ENCODE measurements at places on chromosomes 1 and 21. TPM values are rescaled to one million over a fixed set of nuclear protein-coding genes. Genes with fewer than 3 reads are reported as not detected.

Gene CNR2
- total RNA-seq: not detected

Gene ZNF326
- 57.8 TPM for total RNA-seq

GRCh38 chr1:207992677-207993236, 81.8 kb upstream of the CD34 start:
- no peaks in the 10 kb centered on the region for H3K27me3 ChIP-seq
- no peak overlapping the region for H3K4me3 ChIP-seq
- peaks cover 4% of the 10 kb centered on the region for H3K4me1 ChIP-seq

- DNase-seq: no peak
- H3K27me3 ChIP-seq: peaks cover 2% of the 10 kb centered on the region
- H3K4me1 ChIP-seq: peaks cover 4% of the 10 kb centered on the region
Observed at GRCh38 chr1:15445390-15446122, 7.3 kb downstream of the CTRC start.

DNA sequence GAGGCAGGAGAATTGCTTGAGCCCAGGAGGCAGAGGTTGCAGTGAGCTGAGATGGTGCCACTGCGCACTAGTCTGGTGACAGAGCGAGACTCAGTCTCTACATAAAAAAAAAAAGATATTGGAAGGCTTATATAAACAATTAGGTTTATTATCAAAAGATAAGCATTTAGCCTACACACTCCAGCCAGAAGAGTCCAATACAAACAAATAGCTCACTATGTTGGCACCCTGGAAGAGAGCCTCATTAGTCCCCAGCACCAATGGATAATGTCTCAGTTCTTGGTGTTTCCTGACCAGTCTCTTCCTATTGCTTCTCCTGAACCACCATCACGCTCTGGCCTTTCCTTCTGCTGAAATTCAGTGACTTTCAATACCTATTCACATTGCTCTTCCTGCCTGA, 48.6 kb upstream of the ATP1A1 start:
- DNase-seq: no peak
- H3K36me3 ChIP-seq: no peaks in the 10 kb centered on the region
- H3K27me3 ChIP-seq: peaks cover 2% of the 10 kb centered on the region
- no peaks in the 10 kb centered on the region for H3K4me1 ChIP-seq

DNA sequence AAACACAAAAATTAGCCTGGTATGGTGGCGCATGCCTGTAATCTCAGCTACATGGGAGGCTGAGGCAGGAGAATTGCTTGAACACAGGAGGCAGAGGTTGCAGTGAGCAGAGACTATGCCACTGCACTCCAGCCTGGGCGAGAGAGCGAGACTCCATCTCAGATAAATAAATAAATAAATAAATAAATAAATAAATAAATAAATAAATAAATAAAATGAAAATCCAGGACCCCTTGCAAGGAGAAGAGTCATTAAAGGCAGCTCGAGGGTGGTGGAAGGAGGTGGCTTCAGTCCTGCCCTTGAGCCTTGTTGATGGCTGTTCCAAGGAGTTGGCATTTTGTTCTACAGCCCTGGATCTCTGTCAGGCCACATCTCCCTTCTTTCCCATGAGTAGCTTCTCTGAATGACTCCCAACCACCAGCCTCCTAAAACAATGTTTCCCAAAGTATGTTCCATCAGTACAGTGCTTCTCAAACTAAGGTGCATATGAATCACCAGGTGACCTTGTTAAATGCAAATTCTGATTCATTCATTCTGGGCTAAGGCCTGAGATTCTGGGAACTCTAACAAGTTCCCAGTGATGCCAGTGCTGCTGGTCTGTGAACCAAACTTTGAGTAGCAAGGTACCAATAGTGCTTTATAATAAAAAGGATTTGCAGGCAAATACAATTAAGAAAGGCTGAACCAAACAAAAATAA, 99.0 kb downstream of the KCNN3 start:
- peaks cover 18% of the 10 kb centered on the region for H3K4me1 ChIP-seq
- no peaks in the 10 kb centered on the region for H3K27me3 ChIP-seq
- DNase-seq: no peak
- H3K36me3 ChIP-seq: no peaks in the 10 kb centered on the region
- no peak overlapping the region for H3K27ac ChIP-seq

- H3K4me1 ChIP-seq: peaks cover 13% of the 10 kb centered on the region
- H3K4me3 ChIP-seq: peak overlapping the region; percentile 90
- DNase-seq: no peak
- H3K27me3 ChIP-seq: peaks cover 4% of the 10 kb centered on the region
Observed at GRCh38 chr1:41240781-41241353, 1.2 kb downstream of the SCMH1 start.

DNA sequence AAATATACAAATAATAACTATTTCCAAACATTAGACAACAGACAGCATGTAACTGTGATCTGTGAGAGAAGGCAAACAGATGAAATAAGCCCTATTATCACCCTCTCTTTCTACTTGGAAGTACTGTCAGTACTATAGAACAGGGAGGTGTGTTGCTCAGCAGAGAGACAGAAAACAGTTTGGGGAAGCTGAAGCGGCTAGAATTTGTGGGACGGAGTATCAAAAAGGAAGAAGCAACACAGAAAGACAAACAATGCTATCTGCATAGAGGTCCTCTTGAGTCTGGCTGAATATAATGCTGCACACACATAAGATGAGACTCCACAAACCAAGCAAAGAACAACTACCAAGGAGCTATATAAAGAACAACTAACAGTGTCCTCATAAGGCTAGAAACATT, 59.4 kb downstream of the ZZZ3 start:
- H3K27me3 ChIP-seq: peaks cover 2% of the 10 kb centered on the region
- H3K36me3 ChIP-seq: peaks cover 11% of the 10 kb centered on the region

- no peak overlapping the region for H3K4me3 ChIP-seq
- H3K36me3 ChIP-seq: no peaks in the 10 kb centered on the region
- DNase-seq: no peak
- H3K4me1 ChIP-seq: no peaks in the 10 kb centered on the region
- no peak overlapping the region for H3K27ac ChIP-seq
- H3K27me3 ChIP-seq: peaks cover 2% of the 10 kb centered on the region
Observed at GRCh38 chr1:45037456-45037855, 25.4 kb downstream of the UROD start.

DNA sequence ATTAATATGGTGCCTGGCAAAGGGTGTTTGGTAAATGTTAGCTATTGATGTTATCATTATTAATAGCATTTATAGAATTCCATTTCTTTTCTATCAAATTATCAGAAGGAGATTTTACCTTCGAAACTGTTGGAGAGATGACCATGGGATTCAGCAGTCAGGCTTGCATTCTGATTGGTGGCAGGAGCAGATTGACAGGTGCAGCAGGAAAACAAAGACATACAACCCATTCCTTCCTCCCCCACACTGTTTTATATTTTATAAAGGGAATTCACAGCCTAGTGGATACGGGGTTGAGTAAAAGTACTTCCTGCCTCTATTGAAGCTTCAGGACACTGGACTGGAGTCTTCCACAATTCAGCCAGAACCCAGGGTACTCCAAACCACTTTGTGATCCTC, 55.1 kb upstream of the SYT14 start:
- no peak overlapping the region for H3K27ac ChIP-seq
- H3K36me3 ChIP-seq: peaks cover 8% of the 10 kb centered on the region
- H3K4me1 ChIP-seq: peaks cover 43% of the 10 kb centered on the region
- DNase-seq: no peak
- no peak overlapping the region for H3K4me3 ChIP-seq

DNA sequence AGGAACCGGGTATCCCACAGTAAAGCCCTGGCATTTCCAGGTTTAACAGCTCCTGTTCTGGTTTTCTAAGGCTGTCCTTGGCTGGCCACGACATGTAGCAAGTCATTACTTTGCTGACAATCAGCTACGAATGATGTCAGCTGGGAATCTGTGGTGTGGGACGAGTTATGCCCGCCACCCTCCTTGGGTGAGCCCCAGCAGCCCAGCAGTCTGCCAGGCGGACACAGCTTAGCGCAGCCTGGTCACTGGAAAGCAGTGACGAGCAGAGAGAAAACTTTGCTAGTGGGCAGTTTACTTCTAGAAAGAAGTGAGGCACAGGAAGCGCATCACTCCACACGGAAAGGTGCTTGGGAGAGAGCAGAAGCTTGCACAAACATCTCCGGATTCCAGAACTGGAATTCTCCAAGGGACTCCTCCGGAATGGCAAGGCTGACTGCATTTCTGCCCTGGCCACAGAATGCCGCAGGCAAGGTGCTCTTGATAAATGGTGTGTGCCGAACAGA, 15.5 kb upstream of the ZNF436 start:
- no peak for DNase-seq
- H3K27me3 ChIP-seq: peaks cover 19% of the 10 kb centered on the region
- H3K36me3 ChIP-seq: no peaks in the 10 kb centered on the region

DNA sequence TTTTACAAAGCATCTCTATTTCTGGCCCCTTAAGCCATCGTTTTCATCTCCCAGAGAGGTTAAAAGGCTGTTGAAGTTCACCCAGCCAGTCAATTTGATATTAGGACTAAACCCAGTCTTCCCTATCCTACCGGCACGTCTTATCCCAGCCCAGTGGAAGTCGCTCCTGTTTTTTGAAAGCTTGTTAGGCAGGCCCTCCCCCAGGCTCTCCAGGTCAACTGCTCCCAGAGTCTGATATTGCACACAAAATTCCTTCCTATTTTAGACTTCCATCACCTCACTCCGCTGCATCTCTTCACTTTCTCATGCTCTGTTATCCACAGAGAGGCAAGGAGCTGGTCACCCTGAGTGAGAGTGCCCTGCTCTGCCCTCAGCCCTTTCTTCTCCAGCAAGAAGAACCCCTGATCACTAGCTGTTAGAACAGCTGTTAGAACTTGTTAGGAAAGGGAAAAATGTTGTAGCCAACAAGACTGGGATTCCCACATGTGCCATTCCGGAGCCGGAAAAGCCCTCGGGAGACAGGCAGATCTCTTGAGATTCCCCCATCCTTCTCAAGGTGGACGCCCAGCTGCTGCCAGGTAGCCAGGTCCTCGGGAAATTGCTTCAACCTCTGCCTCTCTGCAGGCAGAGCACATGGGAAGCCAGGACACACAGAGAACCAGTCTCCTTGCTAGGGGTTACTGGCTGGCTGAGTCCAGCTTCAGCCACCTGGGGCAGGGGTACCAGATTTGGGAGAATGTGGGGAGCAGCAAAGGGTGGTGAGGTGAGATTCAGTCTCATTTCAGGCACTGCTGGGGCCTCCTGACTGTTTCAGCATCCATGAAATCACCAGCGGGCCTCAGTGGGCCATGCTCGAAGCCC, 25.7 kb downstream of the PLXNA2 start:
- H3K27ac ChIP-seq: no peak overlapping the region
- peaks cover 34% of the 10 kb centered on the region for H3K4me1 ChIP-seq
- DNase-seq: no peak
- peaks cover 15% of the 10 kb centered on the region for H3K36me3 ChIP-seq
- no peak overlapping the region for H3K4me3 ChIP-seq

- no peaks in the 10 kb centered on the region for H3K36me3 ChIP-seq
- no peak for DNase-seq
- no peak overlapping the region for H3K27ac ChIP-seq
- H3K4me3 ChIP-seq: no peak overlapping the region
Observed at GRCh38 chr1:24898909-24899439, 31.1 kb downstream of the RUNX3 start.

DNA sequence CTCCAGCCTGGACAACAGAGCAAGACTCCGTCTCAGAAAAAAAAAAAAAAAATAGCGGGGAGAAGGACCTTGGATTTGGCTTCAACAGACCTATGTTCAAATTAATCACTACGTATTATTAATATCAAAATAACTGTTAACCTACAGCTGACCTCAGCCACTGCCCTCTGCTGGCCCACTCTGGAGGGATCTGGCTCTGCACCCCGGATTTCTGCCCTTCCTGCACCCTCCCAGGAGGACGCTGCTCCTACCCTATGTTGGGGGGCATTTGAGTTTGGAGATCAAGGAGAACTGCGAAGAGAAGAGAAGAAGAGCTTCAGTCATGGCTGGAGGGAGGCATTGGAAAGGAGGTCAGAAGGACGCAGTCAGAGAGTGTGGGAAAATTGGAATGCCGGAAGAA, 96.7 kb downstream of the PSMG1 start:
- no peaks in the 10 kb centered on the region for H3K4me1 ChIP-seq
- H3K27me3 ChIP-seq: peaks cover 9% of the 10 kb centered on the region
- no peak for DNase-seq
- H3K36me3 ChIP-seq: peaks cover 6% of the 10 kb centered on the region
- no peak overlapping the region for H3K4me3 ChIP-seq

- H3K36me3 ChIP-seq: no peaks in the 10 kb centered on the region
- H3K27ac ChIP-seq: no peak overlapping the region
- H3K4me3 ChIP-seq: no peak overlapping the region
Observed at GRCh38 chr1:100658716-100659026, 60.9 kb upstream of the VCAM1 start.

Data from glutamatergic neuron (in vitro differentiated cells).